ENCODE measurements at places on chromosomes 5 and 9. TPM values are rescaled to one million over a fixed set of nuclear protein-coding genes. Genes with fewer than 3 reads are reported as not detected.

Gene FOXD4L3
- 0.60 TPM for polyA plus RNA-seq

Gene ASTN2
- polyA plus RNA-seq: 0.60 TPM

Gene ADGRD2
- polyA plus RNA-seq: not detected

Gene IL13
- polyA plus RNA-seq: not detected

Gene BSPRY
- polyA plus RNA-seq: 23.6 TPM
